ENCODE measurements at places on chromosomes 16 and 17.

DNA sequence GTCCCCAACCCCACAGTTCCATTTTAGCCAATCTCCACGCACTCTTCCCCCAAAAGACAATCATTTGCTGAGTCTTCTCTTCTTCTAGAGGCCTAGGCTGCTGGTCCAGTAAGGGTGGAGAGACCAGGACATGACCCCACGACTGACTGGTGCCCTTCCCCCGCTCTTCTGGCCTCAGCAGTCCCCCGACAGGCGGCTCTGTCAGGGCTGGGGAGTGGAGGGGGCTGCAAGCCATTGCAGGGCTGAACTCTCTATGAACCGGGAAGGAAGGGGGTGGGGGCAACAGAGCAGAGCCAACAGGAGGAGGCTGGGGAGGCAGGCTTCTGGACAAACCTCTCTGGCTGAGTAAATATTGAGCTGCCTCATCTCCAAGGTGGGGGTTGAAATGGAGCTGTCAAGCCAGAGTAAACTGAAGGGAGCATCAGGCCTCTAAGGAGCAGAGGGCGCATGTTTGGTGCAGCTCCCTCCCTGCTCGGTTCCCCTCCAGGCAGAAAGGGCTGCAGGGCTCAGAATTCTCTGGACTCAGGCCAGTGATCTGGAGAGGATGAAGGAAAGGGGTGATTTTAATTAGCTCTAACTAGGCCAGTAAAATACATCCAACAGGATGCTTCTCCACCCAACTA, 8.7 kb downstream of the HOXB1 start:
- no peak for DNase-seq

GRCh38 chr16:20260215-20261009, 66.9 kb downstream of the GP2 start:
- DNase-seq: no peak

- DNase-seq: no peak
Measured at GRCh38 chr16:72891291-72892227, 156.4 kb downstream of the ZFHX3 start.

DNA sequence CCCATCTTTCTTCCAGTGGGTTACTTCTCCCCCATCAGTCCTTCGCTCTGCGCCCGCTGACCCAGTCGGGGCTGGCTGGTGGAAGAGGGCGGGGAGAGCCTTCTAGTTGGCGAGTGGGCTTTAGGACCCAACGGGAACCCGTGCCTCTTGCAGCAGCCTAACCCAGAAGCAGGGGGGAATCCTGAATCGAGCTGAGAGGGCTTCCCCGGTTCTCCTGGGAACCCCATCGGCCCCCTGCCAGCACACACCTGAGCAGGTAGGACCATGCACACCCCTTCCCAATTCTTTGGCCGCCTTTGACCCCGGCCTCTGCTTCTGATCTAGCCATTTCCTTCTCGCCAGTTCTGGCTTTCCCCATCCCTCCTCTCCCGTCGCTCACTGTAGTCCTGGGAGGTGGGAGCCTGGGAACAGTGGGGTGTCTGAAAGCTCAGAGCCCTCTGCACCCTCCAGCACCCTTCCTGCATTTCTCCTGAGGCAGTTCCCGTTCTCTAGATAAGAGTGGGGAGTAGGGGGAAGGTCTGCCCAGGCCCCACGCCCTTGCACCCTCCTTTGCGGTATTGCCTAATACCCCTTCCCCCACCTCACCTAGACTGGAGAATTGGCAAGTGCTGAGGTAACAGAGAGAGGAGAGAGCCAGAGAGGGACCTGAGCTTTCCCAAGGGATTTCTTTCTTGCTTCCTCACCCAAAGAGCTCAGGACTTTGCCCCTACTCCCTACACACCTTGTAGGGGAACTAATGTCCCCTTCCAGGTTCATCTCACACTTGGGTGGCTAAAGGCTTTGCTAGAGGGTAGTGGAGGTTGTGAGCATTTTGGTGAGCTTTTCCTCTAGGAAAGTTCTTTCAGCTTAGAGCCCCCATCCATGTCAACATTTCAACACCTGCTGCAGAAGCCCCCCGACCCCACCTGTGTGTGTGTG, at the start of gene RARA:
RARA (plus strand) TSS at position 150 of the 918 bp plus-strand sequence. CDS start 22,039 bp downstream, outside the sequence.
- peak; percentile 34 for DNase-seq

- no peak for DNase-seq
Measured at GRCh38 chr16:50676684-50677225, 4.4 kb downstream of the SNX20 start.

GRCh38 chr17:75168998-75169397, 13.8 kb downstream of the SUMO2 start:
- DNase-seq: no peak

DNA sequence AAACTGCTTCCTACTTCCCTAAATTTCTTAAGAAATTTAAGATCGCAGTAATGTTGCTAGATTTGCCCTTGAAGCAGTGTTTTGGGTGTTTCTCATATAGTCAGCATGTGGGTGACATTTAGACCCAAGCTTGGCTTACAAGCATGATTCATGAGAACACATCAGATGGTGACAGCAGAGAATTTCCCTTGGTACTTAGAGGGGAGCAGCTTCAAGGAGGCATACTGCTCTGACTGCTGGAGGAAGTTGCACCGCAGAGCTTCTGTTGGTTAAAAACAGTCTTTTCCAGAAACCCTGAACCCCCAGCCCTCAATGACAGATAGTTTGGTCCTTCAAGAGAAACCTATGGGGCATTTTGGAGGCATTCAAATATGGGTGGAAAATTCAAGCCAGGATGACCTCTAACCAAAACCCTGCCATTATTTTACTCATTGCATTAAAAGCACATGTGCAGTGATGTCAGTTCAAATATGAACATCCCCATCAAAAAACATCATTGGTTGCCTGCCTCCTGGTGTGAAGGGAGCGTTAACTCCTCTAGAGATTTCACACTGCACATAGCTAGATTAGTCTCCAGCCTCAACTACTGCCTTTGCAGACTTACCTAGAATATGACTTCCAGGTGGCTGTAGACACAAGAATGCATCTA, 201.5 kb upstream of the CACNG5 start:
- DNase-seq: no peak

DNA sequence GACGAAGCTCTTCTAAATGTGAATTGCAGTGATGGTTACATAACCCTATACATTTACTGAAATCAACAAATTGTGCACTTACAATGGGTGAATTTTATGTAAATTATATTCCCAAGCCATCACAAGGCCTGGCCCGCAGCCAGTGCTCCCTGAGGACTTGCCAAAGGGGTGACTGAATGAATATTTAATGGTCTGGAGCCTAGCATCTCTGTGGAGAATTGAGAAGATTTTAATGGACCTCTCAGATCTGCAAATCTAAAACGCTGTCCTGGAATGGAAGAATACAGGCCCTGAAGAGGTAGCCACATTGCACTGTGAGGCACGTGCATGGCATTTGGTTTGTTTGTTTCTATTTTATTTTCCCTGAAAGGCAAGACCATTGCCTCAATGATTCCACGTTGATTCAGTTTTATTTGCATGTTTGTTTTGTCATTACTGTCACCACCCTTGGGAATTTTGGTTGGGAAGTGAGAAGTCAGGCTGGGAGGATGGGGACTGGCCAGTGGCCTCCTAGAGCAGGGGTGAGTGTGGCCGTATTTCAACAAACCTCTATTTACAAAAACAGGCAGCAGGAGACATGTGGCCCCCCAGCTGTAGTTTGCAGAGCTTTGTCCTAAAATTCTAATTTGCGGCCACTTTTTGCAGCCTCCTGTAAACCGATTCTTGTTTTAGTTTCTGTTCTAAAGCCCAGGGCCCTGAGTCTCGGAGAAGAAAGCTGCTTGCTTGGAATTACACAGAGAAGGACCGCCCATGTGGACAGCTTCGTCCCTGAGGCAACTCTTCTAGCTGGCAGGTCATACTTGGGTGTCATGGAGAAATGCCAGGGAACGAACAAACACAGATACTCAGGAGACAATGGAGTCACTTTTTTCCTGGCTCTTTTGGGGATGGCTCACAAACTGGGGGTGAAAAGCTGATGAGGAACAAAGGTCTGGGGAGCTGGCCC, 40.5 kb upstream of the GCSH start:
- no peak for DNase-seq

GRCh38 chr17:6420173-6420641, 14.7 kb downstream of the AIPL1 start:
- DNase-seq: peak; percentile 13

DNA sequence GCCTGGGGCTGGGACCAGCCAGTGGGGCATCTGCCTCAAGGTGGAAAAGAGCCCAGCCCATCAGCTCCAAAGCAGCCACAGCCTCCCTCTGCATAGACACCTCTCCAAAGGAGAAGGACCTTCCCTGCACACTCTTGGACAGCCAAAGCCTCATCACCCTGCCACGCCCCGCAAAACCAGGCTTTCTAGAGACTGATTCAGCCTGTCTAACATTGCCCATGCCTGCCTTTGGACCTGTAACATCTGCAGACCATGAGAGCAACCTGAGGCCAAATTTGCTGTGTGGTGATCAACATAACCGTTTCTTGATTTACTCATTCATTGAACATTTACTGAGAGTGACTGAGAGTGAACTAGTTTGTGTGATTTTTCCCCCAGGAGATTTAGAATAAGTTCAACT, 219.7 kb upstream of the HSBP1 start:
- DNase-seq: no peak

GRCh38 chr16:4703906-4704305, 10.5 kb downstream of the NUDT16L1 start:
- DNase-seq: no peak

GRCh38 chr17:57256708-57257112, 387 bp downstream of the MSI2 start:
- peak; percentile 22 for DNase-seq

- DNase-seq: no peak
Measured at GRCh38 chr16:47008174-47008573, 34.7 kb upstream of the DNAJA2 start.

DNA sequence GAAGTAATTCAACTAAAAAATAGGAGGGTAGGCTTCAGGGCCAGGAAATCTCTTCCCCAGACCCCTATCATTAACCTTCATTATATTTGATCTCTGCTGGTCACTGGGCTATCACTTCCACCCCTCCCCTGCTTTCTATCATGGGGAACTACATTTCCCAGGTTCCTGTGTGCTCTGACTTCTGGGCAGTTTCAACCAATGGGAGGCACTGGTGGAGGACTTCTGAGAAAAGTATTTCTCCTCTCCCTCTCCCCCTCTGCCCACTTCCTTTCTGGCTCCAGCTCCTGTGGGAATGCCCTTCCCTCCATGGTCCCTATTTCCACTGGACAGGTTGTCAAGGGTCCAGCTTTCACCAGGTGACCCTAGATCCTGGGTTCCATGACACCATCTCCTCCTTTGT, 364.4 kb downstream of the C16orf95 start:
- DNase-seq: no peak

GRCh38 chr17:73335591-73336407, 24.0 kb upstream of the CDC42EP4 start:
- DNase-seq: no peak

- DNase-seq: peak; percentile 34
Measured at GRCh38 chr16:50709061-50709684, 15.8 kb downstream of the NOD2 start.

GRCh38 chr16:23124315-23124714, 24.9 kb downstream of the USP31 start:
- DNase-seq: no peak

All from CD4-positive, alpha-beta T cell treated with Interferon gamma for 1 hour (primary cell).